ENCODE measurements at places on chromosomes 16 and 17.

DNA sequence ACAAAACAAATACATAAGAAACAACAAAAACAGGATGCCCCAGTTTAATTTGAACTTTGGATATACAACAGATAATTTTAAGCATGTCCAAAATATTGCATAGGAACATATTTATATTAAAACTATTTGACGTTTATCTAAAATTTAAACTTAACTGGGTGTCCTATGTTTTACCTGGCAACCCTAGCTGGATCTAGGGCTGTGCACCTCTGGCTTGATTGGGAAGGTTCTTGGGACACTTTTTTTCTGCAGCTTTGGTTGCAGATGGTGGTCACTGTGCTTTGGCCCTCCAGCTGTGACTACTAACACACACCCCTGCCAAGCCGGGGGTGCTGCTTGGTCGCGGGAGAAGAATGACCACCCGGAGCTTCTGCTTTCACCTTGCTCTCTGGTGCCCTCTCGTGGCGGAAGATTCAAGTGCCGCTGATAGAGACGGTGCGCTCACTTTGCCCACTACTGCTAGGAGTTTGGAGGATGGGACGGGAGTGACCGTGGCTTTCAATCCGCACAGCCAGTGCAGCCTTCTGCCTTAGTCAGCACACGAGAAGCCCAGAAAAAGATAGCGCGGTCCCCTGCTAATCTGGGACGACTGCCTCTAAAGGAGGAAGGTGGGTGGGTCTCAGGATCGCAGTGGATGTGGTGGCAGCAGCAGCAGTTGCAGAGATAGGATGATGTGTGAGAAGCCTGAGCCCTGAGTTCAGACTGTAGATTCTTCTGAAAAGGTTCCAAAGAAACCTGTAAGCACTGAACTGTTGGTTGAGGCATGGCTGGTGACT, 6.7 kb downstream of the SPACA3 start:
- peak; percentile 93 for DNase-seq

GRCh38 chr17:7346761-7347614, 5.0 kb upstream of the KCTD11 start:
- DNase-seq, result no peak

GRCh38 chr17:72529386-72529785, 408.6 kb downstream of the SOX9 start:
- DNase-seq, result no peak

DNA sequence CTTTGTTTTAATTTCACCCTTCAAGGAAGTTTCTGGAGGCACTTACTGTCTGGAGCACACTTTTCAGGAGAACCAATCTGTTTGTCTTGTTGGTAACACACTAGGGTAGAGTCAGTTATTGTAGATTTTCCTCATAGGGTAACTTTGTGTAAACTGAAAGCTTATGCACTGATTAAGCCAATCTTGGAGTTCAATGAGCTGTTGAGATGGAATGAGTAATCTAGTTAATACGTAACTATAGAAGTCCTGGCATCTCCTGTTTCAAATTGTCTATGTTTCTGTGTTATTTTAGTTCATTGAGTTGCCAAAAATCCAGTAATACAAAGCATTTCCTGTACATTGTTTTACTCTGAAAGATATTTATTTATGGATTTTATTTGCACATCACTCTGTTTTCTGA, 111.6 kb upstream of the HAS3 start:
- no peak for DNase-seq

- no peak for DNase-seq
Measured at GRCh38 chr16:89446136-89446974, 44.0 kb downstream of the ANKRD11 start.

GRCh38 chr17:79500745-79501618, 109.9 kb downstream of the RBFOX3 start:
- no peak for DNase-seq

DNA sequence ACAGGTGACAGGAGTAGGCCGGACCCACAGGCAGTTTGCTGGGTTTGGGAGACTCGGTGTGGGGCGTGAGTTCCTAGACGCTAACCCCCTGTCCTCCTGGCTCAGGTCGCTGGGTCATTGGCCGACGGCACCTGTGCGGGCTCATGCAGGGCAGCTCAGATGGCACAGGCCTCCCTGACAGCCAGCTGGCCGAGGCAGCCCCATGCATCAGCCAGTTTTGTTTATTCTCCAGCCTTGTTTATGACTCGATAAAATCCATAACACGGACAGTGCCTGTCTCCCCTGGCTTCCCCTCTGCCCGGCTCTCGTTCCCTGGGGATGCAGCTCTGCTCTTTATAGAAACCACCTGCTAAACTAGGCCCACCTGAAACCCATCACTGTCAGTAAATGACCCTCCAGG, 46.0 kb downstream of the SDK2 start:
- no peak for DNase-seq

DNA sequence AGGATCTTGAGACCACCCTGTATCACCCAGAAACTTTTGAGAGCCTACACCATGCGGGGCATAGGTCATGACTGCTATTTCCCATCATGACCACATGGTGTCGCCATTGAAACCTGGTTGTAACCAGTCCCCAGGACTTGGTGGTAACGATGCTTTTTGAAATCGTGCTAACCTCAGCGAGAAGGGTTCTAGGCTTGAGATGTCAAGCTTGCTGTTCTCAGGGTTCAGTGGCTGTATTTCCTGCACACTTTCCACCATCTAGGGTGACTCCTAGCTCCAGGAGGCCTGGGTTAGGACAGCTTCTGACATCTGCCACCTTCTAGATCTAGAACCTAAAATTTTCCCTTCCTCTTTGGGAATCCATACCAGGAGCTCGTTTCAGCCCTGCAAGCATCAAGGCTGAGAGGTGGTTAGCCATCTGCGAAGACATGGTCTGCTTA, 13.0 kb upstream of the SPNS3 start:
- peak; percentile 80 for DNase-seq

GRCh38 chr16:4806280-4806679, 3.8 kb upstream of the ROGDI start:
- no peak for DNase-seq

GRCh38 chr17:36640836-36641235, 39.5 kb downstream of the MRM1 start:
- DNase-seq, result no peak

GRCh38 chr17:61457226-61457983, 5.2 kb downstream of the TBX4 start:
- no peak for DNase-seq

- peak; percentile 33 for DNase-seq
Measured at GRCh38 chr16:57091200-57091974, 996 bp upstream of the CPNE2 start.

- no peak for DNase-seq
Measured at GRCh38 chr17:81012574-81013447, 21.2 kb downstream of the CHMP6 start.

- DNase-seq, result no peak
Measured at GRCh38 chr16:78836802-78837491, 737.5 kb downstream of the WWOX start.

DNA sequence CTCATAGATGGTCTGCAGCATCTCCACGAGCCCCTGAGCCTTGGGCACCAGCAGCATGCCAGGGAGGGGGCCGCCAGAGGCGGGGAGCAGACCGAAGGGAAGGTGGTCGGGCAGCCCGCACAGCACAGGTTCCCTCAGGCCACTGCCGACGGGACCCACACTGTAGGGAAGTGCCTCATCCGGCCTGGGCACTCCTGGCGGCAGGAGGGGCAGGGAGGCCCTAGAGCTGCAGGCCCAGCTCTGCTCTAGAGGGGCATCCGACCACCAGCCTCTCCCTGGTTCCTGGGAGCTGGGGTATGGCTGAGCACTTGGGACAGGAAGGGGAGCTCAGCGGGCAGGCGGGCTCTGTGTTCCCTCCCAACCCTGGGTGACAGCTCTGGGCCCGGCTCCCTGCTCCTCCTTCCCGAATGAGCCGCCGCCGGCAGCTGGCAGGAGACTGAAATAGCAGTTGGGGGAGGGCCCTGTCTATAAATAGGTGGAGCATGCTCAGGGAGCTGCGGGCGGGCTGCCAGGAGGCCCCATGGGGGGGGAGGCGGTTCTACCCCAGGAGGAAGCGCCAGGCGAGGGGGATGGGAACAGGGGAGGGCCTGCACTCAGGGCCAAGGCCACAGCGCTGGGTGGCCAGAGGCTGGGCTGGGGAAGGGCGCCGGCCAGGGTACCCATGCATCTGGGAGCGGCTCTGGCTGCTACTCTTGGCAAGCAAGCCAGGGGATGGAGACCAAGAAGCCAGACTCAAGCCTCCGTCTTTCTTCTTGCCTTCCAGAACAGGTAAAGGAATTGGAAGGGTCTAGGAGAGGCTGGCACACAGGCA, 12.4 kb downstream of the HDAC5 start:
- DNase-seq, result peak; percentile 98

DNA sequence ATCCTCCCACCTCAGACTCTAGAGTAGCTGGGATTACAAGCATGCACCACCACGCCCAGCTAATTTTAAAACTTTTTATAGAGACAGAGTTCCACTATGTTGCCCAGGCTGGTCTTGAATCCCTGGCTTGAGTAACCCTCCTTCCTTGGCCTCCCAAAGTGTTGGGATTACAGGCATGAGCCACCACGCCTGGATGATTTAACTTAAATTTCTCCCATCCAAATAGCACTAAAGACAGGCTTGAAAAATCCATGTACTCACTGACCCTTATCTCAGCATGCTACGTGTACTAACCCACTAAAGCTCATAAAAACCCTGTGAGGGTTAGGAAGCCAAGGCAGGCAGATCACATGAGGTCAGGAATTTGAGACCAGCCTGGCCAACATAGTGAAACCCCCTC, 4.6 kb downstream of the SLC5A10 start:
- no peak for DNase-seq

GRCh38 chr16:22235839-22236745, 30.0 kb downstream of the EEF2K start:
- no peak for DNase-seq

GRCh38 chr17:16191604-16192003, 23.7 kb downstream of the NCOR1 start:
- DNase-seq, result no peak

- DNase-seq, result peak; percentile 73
Measured at GRCh38 chr17:34703533-34703932, 124.2 kb downstream of the TMEM132E start.

DNA sequence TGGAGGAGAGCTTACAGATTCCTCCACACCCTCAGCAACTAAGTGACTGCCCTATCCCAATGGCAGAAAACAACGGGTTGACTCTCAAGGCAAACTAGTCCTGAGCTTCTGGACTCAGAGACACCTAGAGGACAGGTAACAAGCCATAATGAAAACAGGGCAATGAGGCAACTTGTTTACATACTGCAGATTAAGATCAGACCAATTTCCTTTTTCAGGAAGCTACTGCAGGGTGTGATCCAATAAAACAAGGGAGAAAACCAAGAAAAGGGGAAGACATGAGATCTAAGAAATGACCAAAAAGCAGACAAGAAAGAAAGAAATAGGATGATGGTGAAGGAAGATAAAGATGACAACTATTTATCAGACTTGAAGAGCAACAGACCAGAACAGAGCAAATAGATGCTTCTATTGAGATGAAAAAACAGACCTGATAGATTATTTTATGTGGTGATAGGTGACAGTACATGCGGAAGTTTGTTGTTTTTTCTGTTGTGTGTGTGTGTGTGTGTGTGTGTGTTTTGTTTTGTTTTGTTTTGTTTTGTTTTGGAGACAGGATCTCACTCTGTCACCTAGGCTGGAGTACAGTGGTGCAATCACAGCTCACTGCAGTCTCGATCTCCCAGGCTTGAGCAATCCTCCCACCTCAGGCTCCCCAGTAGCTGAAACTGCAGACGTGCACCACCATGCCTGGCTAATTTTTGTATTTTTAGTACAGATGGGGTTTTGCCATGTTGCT, 120.7 kb downstream of the GAS7 start:
- no peak for DNase-seq

DNA sequence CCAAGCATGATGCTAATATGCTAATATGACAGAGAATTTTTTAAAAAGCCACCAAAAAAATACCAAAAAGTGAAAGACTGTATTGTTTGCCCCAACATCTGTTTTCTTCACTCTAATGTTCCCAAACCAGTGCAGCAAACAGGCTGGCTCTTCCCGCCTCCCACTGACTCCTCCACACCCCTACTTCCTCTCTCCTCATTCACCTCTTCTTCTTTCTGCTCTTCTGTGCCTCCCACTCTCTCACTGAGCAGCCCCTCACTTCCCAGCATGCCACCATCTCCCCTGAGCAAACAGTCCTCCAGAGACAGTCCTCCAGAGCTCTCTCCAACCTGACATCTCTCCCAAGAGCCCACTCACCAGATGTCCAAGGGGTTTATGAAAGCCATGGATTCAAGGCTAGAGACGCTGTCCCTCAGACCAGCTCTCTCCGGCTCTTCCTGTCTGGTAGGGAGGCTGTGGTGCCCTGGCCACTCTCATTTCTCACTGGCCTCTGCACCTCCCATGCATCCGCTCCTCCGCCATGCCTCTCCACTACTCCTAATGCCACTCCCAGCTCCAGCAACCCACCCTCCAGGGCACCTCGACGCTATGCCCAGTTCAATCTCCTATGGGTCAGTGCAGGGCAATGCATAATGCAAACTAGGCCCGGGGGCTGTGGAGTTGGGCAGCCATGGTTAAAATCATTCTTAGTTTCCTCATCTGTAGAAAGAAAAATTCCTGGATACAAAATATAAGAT, 52.9 kb downstream of the ANKRD11 start:
- no peak for DNase-seq

GRCh38 chr17:20955427-20956323, 87.1 kb downstream of the USP22 start:
- DNase-seq, result no peak

DNA sequence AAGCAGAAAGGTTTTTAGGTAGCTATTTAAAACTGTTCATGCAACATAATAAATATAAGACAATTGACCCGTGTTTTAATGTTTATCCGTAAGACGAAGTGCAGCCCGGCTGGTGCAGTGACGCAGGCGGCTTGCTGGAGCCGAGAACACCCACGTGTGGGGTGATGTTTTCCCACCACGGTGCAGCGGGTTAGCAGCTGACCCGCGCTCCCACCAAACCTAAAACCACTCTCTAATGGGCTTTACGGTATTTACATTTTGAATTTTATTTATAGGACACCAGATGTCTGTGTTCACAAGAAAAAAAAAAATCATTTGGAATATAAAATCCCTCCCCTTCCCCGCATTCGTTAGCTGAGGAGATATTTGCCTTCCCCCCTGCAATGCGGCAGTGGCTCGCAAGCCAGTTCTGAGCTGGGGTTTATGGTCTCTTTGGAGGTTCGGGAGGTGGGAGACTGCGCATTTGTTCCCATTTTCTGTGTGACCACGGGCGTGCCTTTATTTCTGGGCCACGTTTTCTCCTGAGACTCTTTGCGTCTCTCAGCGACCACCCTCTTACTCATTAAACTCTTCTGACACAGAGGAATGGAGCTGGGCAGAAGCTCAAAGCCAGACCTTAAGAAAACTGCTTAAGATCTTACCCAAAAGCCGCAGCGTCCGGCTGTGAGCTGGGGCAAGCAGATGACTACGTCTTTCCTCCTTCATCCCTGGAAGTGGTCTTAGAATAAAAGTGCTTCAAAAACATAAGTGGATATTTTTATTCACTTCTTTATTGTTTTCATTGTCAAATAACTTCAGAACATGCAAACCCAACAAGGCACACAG, 301.1 kb downstream of the IRF8 start:
- DNase-seq, result no peak

DNA sequence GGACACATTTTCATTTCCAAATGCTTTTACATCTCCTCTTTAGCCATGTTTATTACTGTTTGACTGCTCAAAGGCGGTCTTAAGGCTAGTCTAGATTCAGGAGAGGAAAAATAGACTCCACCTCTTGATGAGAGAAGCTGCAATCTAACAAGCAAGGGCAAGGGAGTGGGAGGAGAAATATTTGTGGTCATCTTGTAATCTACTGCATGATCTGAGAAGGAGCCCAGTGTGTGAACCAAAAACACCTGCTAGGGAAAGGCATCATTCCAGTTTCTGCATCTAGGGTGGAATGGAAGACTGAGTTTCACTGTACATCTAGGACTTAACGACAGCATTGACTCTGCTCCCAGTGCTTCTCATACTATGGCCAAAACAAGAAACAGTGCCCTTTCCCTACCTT, 232.2 kb upstream of the HS3ST3A1 start:
- DNase-seq, result no peak

Measured in testis (tissue), 5 donors.